Neural progenitor cell (in vitro differentiated cells): ENCODE measurements at places on chromosomes 11 and 22.

DNA sequence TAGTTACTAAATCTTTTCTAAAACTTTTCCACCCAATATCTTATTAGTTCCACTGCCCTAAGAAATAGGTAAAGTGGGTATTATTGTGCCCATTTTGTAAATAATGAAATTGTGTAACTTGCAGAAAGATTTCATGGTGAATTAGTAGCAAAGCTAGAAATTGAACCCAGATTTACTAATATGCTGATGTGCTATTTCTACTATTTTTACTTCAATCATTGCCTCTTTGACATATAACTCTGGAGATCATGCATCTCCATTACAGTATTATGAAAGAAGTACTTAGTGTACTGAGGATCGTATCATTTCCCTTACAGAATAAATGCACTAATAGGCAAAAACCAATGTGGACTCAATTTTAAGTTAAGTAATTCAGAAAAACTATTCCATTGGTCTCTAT lies 119.0 kb downstream of the CSTPP1 start:
- DNase-seq = no peak

DNA sequence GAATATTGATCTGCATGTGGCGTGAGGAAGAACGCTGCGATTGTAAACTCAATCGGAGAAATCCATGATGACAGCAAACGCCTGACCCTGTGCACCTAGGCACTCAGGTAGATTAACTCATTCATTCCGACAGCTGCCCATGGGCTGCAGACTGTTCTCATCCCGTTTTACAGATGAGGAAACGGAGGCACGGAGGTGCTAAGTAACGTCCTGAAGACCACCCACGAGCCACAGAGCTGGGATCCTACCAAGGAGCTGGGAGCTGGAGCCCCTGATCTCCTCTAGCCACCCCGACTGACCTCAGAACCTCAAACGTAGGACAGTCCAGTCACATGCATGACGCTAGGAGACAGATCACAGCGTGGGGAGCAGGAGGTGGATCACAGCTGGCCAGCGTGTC lies 1092.7 kb downstream of the BRD1 start:
- no peak for DNase-seq

DNA sequence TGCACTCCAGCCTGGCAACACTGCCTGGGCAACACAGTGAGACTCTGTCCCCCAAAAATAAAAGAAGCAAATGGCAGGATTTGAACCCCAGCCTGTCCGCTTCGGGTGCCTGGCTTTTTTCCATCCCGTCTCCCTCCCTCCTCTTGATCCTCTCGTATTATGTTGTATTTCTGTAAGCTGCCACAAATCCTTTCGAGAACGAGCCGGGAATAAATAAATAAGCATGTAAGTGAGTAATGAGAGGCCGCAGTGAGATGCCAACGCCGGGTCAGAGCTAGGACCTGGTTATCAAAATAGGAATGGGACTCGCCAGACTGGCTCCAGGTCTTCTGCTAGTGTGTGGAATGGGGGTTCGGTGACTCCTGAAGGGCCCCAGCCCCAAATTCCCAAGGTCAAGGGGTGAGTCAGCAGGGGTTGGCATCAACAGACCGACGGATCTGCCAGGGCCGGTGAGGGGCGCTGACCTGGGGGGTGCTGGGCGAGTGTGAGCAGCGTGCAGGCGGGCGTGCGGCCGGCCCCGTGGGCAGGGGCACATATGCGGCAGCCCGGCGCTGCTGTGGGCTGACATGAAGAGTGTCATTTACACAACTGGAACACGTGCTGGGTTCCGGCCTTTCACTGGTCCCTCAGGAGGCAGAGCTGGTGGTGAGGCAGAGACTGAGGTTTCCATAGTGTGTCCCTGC lies 47.8 kb downstream of the FLRT1 start:
- DNase-seq = no peak

GRCh38 chr11:59643390-59643789 lies 25.4 kb downstream of the PATL1 start:
- no peak for DNase-seq

DNA sequence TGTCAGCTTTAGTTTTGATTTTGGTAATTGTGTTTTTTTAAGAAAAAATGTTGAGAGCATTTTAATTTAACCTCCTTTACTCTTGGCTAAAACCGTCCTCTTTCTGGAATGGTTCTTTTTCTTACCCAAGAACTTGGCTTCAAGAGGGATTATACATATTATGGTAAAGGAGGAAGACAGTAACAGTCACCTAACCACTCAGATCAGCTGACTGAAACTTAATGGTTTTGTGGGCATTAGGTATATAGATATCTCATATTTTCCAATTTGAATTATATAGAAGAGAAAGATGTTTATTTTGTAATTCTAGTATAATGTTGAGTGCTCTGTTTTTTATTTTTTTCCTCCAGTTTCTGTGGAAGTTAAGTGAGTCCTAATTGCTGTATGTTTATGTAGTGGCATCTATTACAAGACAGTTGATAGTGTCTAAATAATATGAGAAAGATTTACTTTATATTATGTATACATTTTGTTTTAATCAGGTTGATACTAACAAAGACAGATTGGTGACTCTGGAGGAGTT lies 36.6 kb upstream of the NCR3LG1 start:
- DNase-seq = no peak

DNA sequence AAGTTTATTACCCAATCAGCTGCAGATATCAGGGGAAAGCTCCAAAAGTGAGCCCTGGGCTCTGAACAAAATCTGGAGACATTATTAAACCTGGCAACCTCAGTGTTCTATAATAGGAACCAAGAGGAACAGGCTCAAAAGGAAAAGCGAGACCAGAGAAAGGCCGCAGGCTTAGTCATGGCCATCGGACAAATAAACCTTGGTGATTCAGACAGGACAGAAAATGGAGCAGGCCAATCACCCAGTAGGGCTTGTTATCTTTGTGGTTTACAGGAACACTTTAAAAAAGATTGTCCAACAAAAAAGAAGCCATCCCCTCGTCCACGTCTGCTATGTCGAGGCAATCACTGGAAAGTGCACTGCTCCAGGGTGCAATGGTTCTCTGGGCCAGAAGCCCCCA lies 7.7 kb upstream of the PANX1 start:
- DNase-seq = no peak

GRCh38 chr11:133291780-133292179 lies 240.5 kb downstream of the OPCML start:
- no peak for DNase-seq

DNA sequence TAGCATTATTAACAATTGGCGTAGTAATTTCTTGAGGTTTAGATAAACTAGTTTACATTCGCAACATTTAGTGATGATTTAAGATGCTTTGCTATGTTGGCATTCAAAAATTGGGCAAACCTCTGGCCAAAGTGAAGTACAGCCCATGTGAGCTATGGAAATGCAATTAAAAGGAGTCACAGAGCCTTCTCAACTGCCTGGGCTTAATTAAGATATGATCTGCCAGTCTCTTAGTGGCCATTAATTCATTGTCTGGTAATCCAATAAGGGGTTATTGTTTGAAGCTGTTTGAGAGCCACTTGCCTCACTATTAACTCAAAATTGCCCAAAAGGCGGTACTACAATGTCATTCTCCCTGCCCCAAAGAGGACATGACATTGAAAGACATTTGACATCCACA lies 608.9 kb downstream of the NTM start:
- DNase-seq = no peak

- DNase-seq = peak; percentile 81
Measured at GRCh38 chr22:50481440-50482106, at the start of gene ADM2. Gene ADM2 (plus strand): TSS chr22:50481543. CDS start chr22:50481848, 305 bp downstream.

DNA sequence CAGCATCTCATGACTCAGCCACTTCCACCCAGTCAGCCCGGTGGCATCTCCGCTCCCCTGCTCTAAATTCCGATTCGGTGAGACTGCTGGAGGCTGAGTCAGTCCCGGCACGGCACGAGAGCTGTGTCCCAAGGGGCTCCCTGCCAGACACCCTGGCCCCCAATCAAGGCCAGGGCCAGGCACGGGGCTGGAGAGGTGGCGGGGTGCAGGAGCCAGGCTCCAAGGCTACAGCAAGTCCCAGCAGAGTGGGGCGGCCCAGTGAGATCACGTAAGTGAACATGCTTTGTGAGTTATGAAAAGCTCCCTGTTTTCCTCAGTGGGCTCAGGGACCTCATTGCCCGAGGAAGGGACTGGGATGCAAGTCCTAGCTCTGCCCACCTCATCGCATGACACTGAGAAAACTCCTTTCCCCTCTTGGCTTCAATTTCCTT lies 3.0 kb downstream of the C11orf68 start:
- DNase-seq = no peak

GRCh38 chr11:14248580-14248981 lies 110.4 kb downstream of the RRAS2 start:
- peak; percentile 82 for DNase-seq

GRCh38 chr11:289712-290620 lies 1.0 kb downstream of the PGGHG start:
- no peak for DNase-seq

DNA sequence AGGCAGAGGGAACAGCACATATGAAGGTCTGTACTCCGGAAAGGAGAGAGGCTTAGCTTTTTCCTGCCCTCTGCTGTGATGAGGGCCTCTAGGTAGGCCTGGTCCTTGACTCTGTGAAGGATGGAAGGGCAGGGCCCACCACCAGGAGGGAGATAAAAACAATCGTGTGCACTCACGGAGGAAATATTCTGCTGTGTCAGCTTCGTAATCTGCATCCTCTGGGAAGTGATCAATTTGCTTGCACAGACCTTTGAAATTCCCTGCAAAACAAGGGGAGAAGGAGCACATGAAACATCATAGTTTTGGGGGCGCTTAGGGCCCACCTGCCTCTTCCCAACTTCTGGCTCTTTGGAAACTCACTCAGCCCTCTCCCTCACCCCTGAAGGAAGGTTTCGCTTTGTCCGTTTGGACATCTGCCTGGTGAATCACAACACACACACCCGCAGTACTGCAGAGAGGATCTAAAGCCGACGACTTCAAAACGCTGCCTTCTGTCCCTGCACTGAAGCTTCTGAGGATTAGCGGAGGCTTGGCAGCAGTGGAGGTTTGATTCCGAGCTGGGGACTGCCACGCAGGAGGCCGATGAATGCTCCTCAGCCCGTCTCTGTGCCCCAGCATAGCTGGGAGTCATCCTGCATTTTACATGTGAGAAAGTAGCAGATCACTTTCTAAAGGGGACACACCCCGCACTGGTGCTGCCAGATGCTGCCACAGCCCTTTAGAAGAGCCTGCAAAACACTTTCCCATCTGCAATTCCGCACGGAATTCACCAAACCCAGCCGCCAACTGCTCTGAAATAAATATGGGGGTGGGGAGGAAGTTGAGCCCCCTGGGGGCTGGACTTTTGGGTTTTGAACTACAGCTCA lies 58.6 kb upstream of the EIF3D start:
- peak; percentile 44 for DNase-seq

GRCh38 chr22:36544107-36544620 lies 15.2 kb upstream of the EIF3D start:
- DNase-seq = no peak

- no peak for DNase-seq
Measured at GRCh38 chr11:55949330-55949729, 13.1 kb upstream of the OR5I1 start.

- no peak for DNase-seq
Measured at GRCh38 chr11:111370902-111371578, 8.0 kb downstream of the POU2AF1 start.

DNA sequence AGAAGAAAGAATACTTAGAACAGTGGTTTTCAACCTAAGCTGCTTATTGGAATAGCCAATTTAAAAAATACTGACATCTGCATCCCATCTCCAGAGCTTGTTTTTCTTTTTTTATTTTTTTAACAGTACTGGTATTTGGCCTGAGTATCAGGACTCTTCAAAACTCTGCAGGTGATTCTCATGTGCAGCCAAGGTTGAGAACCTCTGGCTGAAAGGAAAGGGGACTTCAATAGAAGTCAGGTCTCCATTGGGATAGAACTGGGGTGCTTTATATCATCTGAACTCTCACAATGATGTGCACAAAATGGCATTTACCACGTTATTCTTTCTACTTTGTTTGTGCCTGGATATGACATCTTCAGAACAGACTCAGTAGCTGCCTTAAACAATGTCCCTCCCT lies 55.3 kb downstream of the BBOX1 start:
- no peak for DNase-seq

GRCh38 chr11:74956397-74957015 lies 7.4 kb downstream of the SPCS2 start:
- no peak for DNase-seq

DNA sequence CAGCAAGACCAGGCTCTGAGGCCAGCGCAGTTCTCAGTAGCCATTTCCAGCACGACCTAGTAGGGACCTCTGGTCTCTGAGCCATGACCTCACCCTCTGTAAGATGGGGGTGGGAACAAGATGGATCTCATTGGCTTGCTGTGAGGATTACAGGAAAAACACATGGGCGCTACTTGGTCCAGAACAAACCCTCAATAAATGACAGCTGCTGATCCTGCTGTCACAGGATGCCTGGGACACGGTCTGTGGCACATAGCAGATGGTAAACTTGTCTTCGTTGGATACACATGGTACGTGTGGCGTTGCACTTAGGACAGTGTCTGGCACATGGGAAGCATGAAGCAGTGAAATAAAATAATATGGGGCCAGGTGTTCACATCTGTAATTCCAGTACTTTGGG lies 4.5 kb upstream of the KCTD17 start:
- no peak for DNase-seq

- DNase-seq = peak; percentile 61
Measured at GRCh38 chr11:10076458-10077141, 217.4 kb downstream of the SBF2 start.

DNA sequence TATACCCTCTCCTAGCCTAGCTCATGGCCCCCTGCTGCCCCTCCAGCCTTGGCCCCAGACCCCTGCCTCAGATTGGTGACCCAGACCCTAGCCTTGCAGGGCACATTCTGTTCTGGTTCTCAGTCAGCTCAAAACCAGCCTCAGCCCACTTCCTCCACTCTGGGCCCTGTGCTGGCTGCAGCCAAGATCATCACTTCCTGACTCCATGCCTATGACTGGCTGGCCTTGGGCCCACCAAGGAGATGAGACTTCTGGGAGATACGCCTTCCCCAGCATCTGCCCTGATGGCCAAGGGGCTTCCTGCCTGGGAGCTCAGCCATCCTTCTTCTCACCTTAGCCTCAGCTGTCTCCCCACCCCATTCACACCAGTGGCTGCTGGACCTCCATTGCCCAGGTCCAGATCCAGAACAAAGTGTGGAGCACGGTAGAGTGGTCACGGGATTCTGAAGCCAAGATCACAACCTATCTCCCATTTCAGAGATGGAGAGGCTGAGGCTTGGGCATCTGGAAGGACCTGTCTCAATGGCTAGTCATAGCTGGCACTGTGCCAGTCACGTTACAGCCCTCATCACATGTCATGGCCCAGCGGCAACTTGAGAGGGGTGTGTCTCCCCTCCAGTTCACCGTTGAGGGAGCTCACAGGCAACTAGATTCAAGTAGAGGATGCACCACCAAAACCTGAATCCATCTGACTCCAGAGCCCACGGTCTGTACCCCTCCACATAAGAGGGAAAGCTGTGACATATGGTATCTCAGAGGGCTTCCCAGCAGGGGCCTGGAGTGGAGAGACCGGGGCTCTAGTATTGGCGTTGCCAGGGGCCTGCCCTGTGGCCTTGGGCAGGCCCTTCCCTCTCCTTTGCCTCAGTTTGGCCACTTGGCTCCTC lies 43.0 kb upstream of the KLHL35 start:
- no peak for DNase-seq
